ENCODE measurements at places on chromosomes 1 and 21.

DNA sequence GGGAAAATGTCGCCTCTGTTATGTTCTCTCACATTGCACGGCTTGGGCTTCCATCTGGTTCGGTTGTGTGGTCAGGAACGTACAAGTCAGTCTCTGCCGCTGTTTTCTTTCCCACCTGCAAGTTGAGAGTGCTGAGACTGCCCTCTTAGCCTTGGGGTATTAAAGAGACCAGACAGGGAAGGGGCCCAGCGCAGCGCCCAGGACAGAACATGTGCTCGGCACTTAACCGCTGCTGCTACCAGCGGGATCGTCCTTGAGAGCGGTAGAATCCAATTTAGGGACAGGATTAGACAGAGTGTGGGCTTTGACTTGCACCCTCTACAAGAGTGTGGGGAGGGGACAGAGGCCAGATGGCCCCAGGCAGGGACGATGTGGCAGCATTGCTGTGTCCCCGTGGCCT, 17.7 kb upstream of the AGPAT3 start:
- DNase-seq, result no peak

- no peak for DNase-seq
These were observed 12.8 kb upstream of the GALNT2 start for GRCh38 chr1:230054092-230054749.

DNA sequence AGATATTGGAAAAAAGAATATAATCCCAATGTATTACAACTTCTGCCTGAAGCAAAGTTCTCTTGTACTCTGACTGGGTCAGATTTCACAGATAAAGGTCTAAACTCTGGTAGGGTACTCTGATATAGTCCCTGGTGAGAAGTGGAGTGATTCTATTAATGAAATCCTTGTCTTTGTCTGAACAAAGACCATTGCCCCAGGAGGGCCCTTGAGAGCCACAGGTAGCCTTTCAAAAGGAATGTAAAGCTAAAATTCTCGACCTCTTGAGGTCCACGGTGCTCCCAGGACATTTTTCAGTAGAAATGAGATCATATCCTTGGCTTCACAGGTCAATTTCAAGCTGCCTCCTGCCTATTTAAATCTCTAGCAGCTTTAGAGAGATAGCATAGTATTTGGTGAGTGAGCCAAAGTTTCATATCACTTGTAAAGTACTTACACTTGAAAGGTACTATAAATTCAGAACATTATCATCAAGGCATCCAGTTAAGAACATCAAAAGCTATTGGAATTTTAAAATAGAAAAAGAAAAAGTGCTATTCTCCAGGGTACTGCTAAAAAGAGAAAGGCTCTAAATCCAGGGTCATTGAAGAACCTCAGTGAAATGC, 10.1 kb downstream of the TNNI3K start:
- no peak for DNase-seq

GRCh38 chr1:1061682-1062345, 12.3 kb downstream of the RNF223 start:
- DNase-seq, result no peak

DNA sequence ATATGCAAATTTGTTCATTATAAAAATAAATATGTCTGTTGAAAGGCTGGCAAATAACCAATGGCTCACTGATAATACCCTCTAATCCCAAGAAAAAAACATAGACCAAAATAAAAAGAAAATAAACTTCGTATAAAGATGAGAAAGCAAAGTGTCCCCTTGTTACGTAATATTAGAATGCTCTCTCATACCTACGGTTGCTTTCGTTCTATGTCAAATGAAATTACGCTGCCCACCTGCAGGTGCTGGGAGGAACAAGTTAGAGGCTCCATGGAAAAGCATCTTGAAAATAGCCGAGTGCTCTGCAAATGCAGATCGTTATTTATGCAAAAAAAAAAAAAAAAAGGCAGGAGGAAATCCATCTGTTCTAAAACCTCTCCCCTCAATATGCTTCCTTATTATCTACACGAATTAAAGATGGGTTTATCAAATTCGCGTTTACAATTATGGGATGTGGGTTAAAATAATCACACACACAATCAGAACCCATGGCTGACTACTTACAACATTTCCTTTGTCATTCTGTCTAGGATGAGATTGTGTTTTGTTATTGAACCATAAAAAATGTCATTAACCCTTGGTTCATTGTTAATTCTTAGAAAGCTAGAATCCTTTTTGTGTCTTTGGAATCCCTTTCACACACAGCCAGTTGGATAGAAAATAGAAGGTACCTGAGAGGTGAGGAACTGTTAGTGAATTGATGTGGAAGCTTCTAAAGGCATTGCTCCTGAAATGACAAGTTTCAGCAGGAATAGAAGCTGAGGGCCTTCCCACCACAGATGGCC, 268.6 kb downstream of the SETD4 start:
- DNase-seq, result no peak

- DNase-seq, result no peak
These were observed 644.0 kb downstream of the PTPRC start for GRCh38 chr1:199282751-199283305.

DNA sequence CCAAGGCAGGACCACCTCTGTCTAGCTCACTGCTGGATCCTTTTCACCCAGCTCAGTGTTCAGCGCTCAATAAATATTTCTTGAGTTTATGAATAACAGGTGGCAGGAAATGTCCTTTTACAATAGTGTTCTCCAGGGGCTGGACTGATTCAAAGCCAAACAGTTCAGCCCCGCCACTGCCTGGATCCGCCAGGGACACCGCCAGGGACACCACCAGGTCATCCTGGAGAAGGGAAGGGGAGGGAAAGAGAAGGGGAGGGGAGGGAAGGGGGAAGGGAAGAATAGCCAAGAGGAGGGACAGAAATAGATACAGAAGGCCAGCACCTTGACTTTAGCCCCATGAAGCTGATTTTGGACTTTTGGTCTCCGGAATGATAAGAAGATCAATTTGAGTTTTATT, 255.6 kb downstream of the GRIK3 start:
- DNase-seq, result no peak

DNA sequence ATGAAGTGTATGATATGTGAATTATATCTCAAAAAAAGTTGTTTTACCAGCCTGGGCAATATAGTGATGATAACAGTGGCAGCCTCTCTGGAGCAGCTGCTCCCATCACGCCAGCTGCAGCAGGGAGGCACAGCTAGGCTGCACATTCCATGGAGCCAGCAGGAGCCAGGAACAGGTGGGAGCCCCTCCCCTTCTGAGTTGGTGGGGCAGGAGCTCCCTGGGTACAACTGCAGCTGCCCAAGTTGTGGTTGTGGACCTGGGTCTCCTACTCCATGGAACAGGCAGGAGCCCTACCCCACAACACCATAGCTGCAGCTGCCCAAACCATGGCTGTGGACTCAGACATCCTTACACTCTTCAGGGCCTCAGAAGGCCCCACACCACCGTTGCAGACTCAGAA, 21.7 kb upstream of the FNBP1L start:
- DNase-seq, result no peak

- no peak for DNase-seq
These were observed 182.0 kb upstream of the SGIP1 start for GRCh38 chr1:66351913-66352312.

DNA sequence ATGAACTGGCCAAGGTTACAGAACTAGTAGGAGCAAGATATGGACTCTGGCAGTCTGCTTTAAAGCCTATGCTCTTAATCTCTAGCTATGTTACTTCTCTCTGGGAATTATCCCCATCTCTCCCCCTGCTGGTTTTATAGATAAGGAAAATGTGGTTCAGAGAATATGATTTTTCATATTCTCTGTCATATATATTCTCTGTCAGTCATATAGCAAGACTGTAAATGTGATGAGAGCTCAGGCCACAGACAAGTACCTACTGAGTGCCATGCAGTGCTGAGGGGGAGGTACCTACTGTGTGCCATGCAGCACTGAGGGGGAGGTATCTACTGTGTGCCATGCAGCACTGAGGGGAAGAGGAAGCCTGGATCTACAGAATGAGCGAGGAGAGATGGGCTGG, 220.3 kb upstream of the FGGY start:
- no peak for DNase-seq

DNA sequence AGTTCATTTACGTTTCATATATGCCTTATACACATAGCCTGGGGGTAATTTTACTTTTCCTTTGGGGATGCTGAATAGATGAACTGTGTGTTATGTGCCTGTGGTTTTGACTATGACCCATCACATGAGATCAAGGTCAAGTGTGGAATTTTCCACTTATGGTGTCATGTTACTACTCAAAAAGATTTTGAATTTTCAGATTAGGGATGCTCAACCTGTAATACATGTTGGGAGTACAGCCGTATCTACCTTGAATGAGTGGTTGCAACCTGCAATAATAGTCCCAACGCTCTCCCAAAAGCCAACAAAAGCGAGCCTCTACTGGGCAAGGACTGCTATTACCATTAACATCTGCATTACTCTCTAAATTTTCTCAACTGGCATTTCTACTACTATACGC, 68.5 kb upstream of the SDC3 start:
- DNase-seq, result no peak

DNA sequence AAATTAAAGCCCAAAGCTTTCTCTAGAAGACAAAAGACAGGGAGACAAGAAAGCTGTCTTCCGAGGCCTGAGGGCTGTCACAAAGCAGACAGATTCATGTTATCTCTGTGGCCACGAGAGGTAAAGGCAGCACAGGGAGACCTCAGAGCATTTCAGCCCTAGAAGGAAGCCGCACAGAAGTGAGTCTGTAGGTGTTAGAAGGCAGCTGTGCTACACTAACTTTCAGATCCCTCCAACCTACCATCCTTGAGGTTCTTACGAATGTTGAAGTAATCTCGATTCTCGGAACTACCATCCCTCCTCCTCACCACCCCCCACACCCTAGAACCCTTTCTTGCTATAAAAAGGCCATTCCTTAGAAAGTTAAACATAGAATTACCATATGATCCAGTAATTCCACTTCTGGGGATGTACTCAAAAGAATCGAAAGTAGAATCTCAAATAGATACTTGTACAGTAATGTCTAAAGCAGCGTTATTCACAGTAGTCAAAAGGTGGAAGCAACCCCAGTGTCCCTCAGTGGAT, 21.5 kb upstream of the LYST start:
- DNase-seq, result no peak

- no peak for DNase-seq
These were observed 15.2 kb downstream of the CDK18 start for GRCh38 chr1:205519541-205520131.

- no peak for DNase-seq
These were observed 109.9 kb downstream of the GALNT2 start for GRCh38 chr1:230176871-230177411.

GRCh38 chr21:39422527-39423241, 22.9 kb downstream of the LCA5L start:
- DNase-seq, result no peak

GRCh38 chr21:37380349-37381323, 14.1 kb downstream of the DYRK1A start:
- no peak for DNase-seq

GRCh38 chr1:220164116-220164515, 70.2 kb downstream of the IARS2 start:
- DNase-seq, result no peak

GRCh38 chr1:218760601-218761570, 412.8 kb upstream of the LYPLAL1 start:
- DNase-seq, result no peak

DNA sequence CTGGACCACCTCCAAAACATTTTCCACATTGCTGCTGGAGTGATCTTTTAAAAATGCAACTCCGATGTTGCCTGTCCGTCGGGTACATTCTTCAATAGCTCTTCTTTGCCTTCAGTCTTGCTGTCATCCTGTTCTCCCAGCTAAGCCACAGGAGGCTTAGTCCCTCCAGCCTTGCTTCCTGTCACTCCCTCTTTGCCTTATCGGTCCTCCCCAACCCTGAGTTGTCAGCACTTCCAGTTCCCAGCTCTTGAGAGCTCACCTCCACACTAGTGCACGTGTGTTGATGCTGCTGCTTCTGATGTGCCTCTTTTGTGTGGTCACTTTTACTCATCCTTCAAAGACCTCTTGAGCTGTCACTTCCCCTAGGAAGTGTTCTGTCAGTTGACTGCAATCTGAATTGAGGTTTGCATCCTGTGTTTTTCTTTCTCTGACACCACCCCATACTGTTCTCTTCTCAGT, 15.3 kb downstream of the UCK2 start:
- no peak for DNase-seq

All from stimulated activated CD8-positive, alpha-beta memory T cell treated with anti-CD3 and anti-CD28 coated beads, Interleukin-2, amount 100 ng/mL, for 1 hour (primary cell).